ENCODE measurements at places on chromosomes 7 and 10.

- DNase-seq: no peak
These were observed 670 bp upstream of the CAPZA2 start for GRCh38 chr7:116861717-116862116.

GRCh38 chr10:132232981-132233380, 46.2 kb downstream of the DPYSL4 start:
- no peak for DNase-seq

DNA sequence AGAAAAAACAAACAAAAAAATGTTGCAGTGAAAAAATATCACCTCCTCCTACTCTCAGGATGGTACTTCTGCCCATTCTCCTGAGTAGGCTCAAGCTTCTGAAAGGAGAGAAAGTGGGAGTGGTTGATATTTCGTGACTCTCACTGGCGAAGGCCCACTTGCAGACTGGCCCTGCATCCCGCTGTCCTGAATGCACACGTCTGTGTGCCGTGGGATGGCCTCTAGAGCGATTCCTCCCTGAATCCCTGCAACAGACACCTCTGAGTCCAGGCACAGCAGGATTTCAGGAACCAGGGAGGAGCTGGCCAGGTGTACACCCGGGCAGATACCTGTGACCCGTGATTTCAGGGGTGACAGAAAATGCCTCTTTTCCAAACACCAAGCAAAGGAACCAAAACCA, 319.2 kb downstream of the DPP6 start:
- no peak for DNase-seq

GRCh38 chr10:124225467-124226270, 132.3 kb upstream of the CHST15 start:
- no peak for DNase-seq

GRCh38 chr10:8640878-8641277, 586.4 kb downstream of the GATA3 start:
- DNase-seq: no peak

GRCh38 chr7:132476541-132476940, 99.7 kb downstream of the PLXNA4 start:
- DNase-seq: no peak

DNA sequence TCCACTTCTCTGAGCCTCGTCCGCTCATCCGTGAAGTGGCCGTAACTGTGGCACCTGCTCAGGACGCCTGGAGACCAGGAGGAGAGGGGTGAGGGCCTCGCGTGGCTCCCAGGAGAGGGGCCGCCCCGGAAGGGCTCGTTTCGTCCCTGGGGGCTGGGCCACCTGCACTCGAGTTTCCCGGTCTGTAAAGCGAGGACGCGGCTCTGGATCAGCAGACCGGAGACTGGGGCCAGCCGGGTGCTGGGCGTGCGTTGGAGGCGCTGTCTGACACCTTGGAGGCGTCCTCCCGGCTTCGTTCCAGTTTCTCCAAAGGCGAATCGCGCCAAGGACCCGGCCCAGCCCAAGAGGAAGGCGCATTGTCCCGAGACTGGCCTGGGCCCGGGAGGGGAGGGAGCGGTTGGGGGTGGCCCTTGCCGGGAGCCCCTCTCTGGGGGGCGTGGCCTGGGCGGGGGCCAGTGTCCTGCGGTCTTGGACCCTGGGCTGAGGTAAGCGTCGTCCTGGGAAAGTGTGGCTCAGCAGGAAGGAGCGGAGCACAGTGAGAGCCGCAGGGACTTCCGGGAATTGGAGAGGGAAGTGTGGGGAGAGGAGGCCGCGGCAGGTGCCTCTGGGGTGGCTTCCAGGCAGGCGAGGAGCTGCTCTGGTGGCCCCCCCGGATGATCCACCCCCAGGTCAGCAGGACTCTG, 89.6 kb downstream of the FOXL3 start:
- DNase-seq: no peak

GRCh38 chr7:74658178-74659004, 873 bp downstream of the GTF2I start:
- peak; percentile 71 for DNase-seq

- no peak for DNase-seq
These were observed 504.5 kb downstream of the XPNPEP1 start for GRCh38 chr10:109418795-109419194.

GRCh38 chr7:117872561-117873309, 506 bp downstream of the CTTNBP2 start:
- DNase-seq: no peak

GRCh38 chr10:94206176-94206575, 156.6 kb downstream of the NOC3L start:
- DNase-seq: no peak

DNA sequence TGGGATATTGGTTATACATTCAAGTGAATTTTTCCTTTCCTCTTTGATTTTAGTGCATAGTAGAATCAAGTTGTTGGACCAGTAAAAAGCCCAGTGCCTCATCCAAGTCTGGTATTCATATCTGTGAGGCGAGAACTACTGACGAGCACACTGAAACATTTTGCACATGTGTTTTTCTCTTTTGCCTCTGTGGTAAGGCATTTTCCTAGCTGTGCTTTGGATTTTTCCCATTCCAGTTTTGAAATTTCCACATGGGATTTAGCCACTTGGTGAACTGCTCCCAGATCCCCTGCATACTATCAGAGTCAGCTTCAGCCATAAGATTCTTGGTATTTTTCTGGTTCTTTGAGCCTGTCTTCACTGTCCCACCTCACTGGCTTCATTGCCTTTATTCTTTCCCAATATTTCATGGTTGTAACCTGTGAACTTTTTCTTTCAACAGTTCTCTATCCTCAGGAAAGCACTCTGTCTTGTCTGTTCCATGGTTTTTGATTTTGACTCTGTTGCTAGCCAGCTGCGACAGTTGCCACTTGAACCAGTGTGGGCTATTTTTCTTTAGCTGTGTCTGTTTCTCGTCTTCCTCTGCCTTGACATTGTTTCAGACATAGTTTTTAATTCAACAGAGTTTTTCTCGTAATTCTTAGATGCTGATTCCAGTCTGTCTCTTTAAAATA, 239.0 kb downstream of the REEP3 start:
- no peak for DNase-seq
